ENCODE measurements at places on chromosomes 4 and X. TPM values are rescaled to one million over a fixed set of nuclear protein-coding genes. Genes with fewer than 3 reads are reported as not detected.

DNA sequence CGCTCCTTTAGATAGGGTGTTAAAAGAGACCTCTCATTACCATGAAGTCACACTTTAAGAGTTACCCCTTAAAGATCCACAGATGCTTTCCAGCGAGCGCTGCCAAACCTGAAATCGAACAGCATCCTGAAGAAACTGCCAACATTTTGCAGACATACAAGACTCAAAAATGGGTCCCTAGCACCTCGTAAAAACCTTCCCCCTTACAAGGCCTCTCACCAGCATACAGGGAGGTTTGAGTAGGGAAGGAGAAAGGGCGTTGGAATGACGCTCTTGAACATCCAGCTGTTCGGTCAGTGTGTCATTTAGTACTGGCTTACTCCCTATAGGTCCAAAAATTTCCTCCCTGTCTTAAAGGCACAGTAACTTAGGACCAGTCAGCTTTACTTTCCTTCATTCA lies 45.3 kb upstream of the PGRMC1 start:
- DNase-seq: no peak

The MAGEB2 gene
- total RNA-seq: not detected

The FHDC1 gene
- 0.04 TPM for total RNA-seq

DNA sequence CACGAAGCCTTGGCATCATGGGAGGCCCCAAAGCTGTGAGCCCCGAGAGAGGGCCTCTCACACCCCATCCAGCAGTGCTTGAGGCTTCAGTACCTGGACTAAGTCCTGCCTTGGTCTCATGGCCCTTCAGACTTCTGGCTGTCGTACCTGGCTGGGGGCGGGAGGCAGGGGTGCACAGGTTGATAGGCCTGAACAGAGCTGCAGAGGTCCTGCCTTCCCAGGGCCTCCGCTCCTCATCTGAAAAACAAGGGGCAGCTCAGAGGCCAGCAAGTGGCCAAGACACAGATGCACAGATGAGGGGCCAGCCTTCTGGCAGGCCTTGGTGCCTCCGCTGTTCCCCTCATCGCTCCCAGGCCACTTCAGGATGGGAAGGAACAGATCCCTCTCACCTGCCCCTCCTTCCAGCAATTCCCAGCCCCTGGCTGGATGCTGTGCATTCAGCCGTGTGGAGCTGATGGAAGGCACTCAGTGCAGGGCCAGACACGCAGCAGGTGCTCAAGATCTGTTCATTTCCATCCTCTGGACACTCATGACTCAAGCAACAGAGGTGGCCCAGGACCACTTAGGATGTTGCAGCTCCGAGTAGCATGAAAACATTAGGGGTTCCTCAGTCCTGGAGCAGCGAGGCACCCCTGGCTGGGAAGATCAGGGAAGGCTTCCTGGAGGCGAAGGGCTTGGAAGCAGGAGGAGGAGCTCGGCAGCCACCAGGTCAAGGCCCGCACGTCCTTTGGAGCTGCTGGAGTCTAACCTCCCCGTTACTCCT lies 1.4 kb downstream of the ZNF185 start:
- no peak for DNase-seq

The TLR6 gene
- 1.2 TPM for total RNA-seq

The NOX1 gene
- not detected for total RNA-seq

Data from pulmonary artery endothelial cell (primary cell).